Kidney (tissue), 22 donors: ENCODE measurements at places on chromosomes 6 and 20.

GRCh38 chr20:58923117-58923712 lies 57.8 kb upstream of the NELFCD start:
- DNase-seq: no peak

DNA sequence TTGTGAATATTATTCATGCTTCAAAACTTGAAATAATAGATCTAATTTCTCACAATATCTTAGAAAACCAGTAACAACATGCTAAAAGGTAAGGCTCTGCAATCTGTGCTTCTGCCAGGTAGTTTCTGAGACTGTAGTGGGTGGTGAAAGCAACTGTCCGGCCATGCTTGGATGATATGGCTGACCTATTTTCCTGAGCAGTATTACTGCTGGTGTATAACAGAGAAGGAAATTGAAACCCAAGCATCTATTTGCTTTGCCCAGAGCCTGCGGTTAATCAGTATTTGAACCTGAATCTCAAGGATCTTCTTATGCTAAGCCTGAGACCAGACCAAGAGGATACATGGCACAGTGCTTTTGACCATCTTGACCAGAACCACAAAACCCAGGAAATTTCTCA lies 563.8 kb downstream of the COL12A1 start:
- DNase-seq: no peak

- no peak for DNase-seq
These were observed 46.4 kb downstream of the PSMG4 start for GRCh38 chr6:3305216-3305565.

DNA sequence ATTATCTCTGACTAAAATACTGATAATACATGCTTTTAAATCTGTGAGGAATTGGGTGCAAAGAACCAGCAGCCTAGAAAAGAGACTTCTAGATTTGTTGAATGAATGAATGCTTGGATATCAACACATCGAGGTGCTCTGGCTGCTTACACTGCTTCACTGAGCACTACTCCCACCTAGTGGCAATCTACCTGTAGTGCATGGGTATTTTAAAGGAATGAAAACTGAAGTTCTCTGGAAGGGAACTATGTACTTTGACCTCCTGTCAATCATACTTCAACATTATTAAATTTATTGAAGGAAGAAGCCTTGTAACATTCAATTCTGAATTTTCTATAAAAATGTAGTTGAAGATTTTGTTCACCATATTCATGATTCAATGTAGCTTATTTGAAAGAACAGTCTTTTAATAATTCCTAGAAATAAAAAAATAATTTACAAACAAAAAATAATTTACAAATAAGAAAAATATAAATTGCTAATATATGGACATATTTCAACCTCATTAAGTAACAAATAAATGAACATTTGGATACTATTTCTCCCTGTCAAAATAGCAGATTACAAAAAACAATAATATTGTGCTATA lies 111.2 kb upstream of the MMS22L start:
- DNase-seq: peak; percentile 40

- peak; percentile 97 for DNase-seq
These were observed 29.6 kb downstream of the RAMACL start for GRCh38 chr6:166556863-166557322.

GRCh38 chr6:43963203-43963602 lies 164.0 kb downstream of the MRPL14 start:
- DNase-seq: no peak

DNA sequence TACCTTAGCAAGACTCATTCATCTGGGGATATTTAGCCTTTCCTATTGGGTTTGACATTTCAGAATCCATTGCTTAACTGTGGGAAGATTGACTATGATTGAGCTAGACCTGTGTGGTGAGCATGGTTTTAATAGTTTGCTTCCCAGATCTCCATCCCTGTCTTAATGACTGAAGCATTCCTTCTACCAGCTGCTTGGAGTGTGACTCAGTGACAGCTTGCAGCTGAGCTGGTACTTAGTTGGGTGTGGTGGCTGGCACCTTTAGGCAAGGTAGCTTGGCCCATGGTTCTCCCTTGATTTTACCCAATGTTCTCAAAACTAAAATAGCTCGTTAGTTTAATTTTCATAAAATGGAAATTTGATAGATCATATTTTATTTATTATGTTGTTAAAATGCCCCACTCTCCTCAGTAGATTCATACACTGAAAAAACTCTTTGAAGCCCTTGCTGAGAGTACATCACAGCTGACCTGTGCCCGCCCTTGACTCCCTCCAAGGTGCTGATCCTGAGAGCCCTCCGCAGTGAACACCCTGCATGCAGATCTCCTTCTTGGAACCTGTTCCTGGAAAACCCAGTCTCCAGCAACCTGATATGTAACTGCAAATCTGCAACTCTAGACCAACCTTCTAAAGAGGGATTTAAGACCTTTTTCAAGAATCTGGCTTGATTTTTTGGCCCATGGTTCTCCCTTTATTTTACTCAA lies 19.1 kb downstream of the DOK5 start:
- DNase-seq: no peak

DNA sequence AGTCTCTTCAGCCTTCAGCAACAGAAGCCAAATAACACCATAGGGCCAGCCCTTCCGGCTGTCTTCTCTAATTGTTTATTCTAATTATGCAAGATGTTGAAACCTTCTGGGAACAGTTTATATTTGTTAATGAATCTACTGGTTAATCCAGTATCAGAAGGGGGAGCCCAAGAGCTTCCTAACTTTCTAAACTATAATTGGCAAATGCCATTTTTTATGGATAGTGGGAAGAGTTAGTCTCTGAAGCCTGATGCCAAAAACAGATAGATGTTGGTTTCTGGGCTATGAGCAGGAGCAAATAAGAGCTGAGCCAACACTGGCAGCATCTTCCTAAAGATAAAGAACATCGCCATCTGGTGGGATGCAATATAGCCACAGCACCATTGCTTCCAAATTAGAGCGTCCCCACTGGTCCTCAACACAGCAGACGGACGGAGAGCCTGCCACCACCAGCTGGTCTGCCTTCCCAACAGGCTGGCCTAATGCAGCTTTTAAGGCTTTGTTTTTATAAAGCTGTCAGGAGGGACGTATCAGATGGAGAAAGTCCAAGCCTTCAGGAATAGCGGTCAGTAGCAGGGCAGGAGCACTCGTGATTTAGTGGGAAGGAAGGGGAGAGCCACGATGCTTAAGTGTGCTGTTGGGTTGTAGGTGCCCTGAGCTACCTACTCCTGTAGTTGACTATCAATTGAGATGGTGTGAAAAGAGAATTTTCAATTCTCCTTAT lies 118.8 kb downstream of the RALGAPA2 start:
- DNase-seq: peak; percentile 63

- DNase-seq: no peak
These were observed 126.9 kb downstream of the SOBP start for GRCh38 chr6:107616775-107617174.

DNA sequence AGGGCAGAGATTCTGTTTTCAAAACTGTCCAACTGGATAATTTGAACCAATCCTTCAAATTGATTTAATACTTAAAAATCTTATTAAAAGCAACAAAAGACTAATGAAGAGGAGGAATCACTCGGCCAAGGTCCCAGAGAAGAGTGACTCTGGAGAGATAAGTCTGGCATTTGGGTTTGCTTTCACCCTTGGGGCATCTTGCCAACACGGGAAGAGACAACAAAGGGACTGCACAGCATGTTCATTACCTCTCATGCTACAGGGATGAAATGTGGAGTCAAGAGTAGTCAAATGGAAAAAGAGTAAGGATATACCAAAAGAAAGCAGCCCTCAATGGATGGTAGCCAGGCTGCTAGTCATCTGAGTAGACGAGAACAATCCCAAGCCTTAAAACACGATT lies 68.2 kb downstream of the KHDRBS2 start:
- DNase-seq: no peak

GRCh38 chr6:56549014-56549413 lies 93.7 kb downstream of the DST start:
- DNase-seq: no peak

GRCh38 chr6:161891542-161891941 lies 617.7 kb upstream of the AGPAT4 start:
- no peak for DNase-seq

DNA sequence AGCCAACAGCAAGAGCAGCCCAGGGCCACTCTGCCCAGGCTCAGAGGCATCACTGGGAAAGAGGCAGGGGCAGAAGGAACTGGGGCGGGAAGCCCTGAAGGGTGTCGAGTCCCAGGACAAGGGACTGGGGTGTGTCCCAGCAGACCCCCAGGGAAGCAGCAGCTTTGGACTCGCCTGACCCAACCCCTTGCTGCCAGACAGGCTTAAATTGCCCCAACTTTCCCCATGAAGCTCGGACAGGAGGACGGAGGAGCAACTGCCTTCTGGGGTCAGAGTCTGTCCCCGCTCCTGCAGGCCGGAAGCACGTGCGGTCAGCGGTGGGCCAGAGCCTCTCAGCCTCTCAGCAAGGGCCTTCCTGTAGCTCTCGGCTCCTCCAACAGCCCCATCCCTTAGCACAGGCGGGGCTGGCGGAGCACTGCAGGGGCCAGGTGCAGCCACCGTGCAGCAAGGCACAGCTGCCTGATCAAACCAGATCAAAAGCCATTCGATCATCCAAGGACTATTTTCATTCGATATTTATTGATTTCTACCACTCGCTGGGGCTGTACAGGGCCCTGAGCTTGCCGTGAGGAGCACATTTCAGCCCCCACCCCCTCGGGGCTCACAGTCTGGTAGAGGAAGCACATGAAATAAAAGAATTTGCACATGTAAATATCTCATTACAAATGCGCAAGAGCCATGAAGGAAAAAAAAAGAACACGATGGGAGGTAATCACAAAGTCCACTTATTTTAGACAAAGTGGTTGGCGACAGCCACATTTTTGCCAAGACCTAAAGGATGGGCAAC lies 31.8 kb upstream of the STX16 start:
- no peak for DNase-seq

- DNase-seq: no peak
These were observed 52.8 kb downstream of the MAP3K5 start for GRCh38 chr6:136739501-136739900.

DNA sequence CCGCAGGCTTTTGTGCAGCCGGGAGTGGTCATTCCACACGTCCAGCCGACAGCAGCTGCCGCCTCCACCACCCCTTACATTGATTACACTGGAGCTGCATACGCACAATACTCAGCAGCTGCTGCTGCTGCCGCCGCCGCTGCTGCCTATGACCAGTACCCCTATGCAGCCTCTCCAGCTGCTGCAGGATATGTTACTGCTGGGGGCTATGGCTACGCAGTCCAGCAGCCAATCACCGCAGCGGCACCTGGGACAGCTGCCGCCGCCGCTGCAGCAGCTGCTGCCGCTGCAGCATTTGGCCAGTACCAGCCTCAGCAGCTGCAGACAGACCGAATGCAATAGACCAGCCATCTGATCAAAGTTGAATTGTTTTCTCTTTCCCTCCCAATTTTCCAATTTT lies 10.6 kb downstream of the RBM24 start:
- DNase-seq: no peak

DNA sequence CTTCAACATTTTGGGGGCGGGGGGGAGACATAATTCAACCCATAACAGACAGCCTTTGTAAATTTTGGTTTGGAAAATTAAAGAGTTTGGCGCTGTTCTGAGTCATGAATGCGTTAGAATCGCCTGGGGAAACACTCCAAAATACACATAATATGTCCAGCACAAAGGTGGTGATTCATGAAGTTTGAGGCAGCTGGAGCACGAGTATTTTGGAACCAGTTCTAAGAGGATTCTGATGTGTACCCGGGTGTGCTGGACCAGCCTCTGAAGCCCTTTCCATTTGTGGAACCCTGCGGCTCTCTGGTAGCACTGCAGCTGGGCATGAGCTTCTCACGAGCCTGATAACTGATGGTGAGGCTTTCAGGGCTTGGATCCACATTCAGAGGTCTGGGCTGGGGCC lies 4.7 kb downstream of the GMPR start:
- no peak for DNase-seq

DNA sequence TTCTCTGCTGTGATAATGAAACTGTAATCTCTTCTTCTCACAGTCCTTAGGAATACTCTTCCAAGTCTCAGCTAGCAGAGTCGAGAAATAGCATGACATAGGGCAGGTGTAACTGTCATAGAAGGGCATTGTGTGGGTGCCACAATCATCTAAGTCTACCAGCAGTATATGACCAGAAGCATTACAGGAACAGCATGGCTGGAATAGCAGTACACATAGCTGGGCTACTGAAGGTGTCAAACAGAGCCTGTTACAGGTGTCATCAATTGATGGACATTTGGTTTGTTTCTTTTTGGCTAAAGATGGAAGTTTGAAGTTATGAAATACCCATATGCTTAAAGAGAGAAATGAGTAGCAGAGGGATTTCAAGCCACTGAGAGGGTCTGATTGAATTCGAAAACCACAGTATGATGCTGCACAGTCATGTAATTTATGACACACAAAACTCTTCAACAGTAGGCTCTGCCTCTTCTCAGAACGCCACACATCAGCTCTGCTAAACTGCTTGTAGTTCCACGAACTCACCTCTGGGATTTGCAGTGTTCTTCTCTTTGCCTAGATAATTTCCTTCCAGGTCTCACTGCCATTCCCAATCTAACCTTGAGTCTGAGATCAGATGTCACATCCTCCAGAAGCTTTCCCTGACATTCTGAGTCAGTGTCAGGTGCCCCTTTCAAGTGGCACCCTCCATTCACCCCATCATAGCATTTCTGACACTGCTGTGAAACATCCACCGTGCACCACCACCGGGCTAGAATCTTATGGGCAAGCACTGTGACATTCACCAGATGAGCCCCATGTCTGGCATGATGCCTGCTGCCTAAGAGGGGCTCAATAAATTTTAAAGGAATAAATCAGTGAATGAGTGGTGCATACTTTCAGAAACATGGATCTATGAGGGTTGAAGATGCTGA lies 151.0 kb downstream of the ADAT2 start:
- no peak for DNase-seq

DNA sequence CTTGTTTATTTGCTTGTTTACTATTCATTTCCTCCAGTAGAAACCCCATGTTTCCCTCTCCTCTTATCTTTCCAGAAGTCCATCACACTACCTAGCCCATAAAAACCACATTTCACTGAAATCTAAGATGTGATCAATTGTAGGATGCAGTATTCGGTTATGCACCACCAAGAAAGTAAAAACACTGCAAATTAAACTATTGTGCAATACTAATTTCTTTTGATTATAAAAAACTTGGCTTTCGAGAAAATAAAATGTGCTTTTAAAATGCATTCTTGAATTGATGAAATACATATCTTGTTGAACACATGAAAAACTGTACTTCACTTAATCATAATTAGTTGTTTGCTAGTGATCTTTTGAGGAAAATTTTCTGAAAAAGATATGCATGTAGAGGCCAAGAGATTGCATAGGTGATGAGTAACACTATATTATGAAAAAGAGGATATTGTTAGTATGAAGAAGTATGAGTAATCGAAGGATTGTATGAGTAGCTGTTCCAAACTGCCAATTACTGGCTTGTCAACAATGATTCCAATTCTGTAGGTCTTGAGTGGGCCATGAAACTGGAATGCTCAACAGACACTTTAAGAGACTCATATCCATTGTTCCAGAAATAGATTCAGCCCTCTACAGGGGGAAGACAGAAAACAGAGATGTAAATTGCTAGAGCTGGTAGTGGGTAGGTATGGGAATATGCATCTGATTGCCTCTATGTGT lies 79.7 kb downstream of the RNF217 start:
- no peak for DNase-seq

- DNase-seq: peak; percentile 52
These were observed 210.4 kb upstream of the RNF24 start for GRCh38 chr20:4225745-4226144.
